ENCODE measurements at places on chromosomes 2 and 18.
A peak's percentile ranks its signal among the peaks of the same experiment; 100 is the strongest.

DNA sequence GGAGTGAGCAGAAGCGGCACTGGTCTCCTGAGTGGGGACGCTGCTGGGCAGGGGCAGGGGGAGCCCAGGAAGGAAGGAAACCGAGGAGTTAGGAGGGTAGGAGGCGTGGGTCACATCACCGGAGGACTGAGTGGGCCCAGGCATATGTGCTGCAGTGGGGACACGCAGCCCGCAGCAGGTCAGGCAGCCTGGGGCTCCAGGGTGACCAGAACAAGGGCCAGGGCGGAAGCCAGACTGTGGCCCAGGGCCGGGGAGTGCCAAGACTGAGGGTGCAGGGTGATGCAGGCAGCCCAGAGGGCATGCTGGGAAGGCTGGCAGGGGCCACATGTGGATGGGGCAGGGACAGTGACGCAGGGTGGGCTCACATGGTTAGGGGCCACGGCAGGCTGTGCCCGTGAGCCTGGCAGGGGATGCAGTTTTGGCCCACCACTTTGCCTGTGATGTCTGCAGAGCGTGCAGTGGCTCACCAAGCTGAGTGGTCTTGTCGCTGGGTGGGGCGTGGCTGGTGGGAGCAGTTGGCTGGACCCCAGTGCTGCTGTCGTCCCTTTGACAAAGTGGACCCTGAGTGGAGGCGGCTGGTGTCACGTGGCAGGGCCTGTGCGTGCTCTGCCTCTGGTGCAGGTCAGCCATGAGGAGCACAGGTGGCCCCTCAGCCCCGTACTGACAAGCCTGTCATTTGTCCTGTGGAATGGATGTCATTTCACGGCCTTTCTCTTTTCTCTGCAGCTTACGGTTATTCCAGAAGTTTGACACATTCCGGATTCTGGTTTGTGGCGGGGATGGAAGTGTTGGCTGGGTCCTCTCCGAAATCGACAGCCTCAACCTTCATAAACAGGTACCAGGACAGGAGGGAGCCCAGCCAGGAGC lies 87.1 kb downstream of the DGKD start:
- no peak for DNase-seq

- peak; percentile 18 for DNase-seq
Observed at GRCh38 chr2:168278424-168278888, 31.1 kb upstream of the STK39 start.

DNA sequence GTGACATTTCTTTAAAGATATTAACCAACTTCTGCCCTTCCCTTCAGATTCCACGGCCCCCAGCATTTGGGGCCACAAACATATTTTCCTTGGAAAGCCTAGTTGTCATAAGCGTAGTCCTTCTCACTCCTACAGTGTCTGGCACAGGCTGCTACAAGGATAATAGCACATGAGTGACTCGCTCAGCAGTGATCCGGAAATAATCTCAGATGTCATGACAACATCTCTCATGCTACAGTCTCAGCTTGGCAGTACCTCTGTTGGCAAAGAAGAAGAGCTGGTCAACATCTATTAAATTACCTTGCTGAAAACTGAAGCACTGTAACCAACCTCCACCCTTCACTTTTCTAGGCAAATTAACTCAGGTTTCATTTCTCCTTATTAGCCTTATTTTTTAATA lies 351.7 kb downstream of the RAD51AP2 start:
- DNase-seq: peak; percentile 80

DNA sequence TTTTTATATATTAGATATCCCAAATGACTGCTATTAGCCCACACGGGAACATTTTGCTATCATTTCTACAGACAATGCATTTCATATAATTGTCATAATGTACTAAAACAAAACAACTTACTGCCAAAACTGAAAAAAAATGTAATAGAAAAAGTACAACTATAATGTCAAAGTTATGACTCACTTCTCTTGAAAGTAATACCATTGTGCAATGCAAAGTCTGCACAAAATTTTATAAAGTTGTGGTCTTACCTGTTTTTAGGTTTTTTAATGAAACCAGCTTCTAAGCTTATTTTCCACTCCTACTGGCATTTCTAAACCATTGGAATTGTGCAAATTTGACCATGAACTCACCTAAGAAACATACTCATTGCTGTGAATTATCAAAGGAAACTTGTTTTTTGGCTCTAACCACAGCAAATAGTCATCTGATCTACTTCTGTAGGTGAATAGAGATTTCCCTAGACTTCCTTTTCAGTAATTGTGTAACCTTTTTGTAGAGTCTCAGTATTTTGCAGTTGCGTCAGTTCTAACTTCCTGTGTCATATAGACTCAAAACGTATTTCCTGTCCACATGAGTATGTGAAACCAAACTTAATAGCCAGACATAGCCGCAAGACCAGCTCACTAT lies 31.9 kb upstream of the TFPI start:
- DNase-seq: peak; percentile 44

DNA sequence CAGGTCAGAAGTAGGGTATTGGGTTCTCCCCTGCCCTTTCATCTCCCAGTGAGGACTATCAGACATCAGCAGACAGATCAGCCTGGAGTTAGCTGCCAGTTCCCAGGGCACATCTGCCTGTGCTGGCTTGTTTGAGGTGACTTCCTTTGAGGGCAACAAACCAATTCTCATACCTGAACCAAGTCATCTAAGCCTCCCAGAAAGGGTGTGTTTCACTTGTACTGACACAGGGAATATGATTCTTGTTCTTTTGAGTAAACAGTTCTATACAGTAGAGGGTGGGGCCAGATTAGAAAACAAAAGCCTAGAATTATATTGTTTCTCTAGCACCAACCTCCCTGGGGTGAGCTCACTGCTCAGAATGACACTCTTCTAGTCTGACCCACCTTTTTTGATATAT lies 591.9 kb downstream of the SLC4A3 start:
- DNase-seq: no peak
